ENCODE measurements at places on chromosomes 12 and 14. TPM values are rescaled to one million over a fixed set of nuclear protein-coding genes. Genes with fewer than 3 reads are reported as not detected.

Gene PLXNC1
- 30.8 TPM for polyA plus RNA-seq

Gene ANO4
- 20.5 TPM for polyA plus RNA-seq

Gene GNB3
- polyA plus RNA-seq: 27.0 TPM

Gene ADCY4
- 16.0 TPM for polyA plus RNA-seq

Gene SNRPF
- polyA plus RNA-seq: 52.6 TPM

Gene CLEC4C
- not detected for polyA plus RNA-seq

Gene TAS2R13
- not detected for polyA plus RNA-seq

Gene RAPGEF3
- 21.8 TPM for polyA plus RNA-seq

Gene ARF6
- polyA plus RNA-seq: 43.9 TPM

Gene DENND5B
- polyA plus RNA-seq: 22.2 TPM

Gene TOMM20L
- polyA plus RNA-seq: 0.90 TPM

Gene SPIC
- polyA plus RNA-seq: not detected

Gene ARHGDIB
- polyA plus RNA-seq: 43.5 TPM

Gene SERPINA10
- 0.26 TPM for polyA plus RNA-seq

Gene ASB2
- 1.6 TPM for polyA plus RNA-seq

Gene PLEKHH1
- 52.9 TPM for polyA plus RNA-seq

Gene SCN8A
- polyA plus RNA-seq: 19.3 TPM

Gene ALX1
- polyA plus RNA-seq: 0.41 TPM

Gene CD27
- polyA plus RNA-seq: 3.6 TPM

Gene AKAP5
- polyA plus RNA-seq: 6.8 TPM

Measured in spinal cord (tissue), 10 donors.